CD4-positive, alpha-beta T cell treated with Interleukin-4 for 4 hours (primary cell): ENCODE measurements at places on chromosomes 2 and 18.

- DNase-seq = no peak
Measured at GRCh38 chr18:79769698-79770500, 27.8 kb upstream of the KCNG2 start.

DNA sequence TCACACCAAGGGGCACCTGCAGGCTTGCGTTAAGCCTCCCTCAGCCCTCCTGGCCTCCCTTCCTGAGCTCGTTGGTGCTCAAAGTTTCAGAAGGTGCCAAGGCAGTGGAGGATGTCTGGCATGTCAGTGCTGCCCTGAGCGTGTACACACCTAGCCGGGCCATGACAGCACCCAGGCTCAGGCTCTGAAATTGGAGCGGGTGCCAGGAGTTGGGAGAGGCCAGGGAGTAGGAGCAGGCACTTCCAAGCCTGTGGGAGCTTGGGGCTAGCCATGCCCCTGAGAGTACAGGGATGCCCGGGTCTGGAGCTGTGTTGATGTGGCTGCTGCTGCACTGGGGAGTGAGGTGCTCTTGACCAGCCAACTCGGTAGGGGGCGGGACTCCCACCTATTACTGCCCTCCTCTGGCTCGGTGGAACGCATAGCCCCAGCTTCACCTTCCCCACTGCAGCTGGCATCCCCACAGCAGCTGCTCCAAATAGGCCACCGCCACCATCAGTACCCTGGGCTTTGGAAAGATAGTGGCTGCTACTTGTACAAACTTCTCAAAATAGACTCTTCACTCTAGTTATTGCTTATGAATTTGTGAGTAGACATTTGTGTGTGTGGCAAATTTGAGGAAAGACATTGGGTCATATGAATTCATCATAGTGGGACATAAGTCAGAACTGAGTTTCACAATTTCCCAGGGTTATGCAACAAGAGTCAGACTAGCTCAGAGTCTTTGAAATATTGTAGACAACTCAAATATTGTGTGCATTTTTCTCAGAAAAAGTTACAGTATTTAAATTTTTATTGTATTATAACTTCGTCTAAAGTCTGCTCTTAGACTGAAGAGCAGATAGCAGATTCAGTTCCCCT lies 6.8 kb upstream of the PCARE start:
- DNase-seq = no peak

- no peak for DNase-seq
Measured at GRCh38 chr2:60353406-60353800, 200.1 kb downstream of the BCL11A start.

- no peak for DNase-seq
Measured at GRCh38 chr18:64333584-64333983, 184.7 kb upstream of the LINC00305 start.

GRCh38 chr2:49004036-49004626 lies 150.2 kb downstream of the FSHR start:
- DNase-seq = no peak

DNA sequence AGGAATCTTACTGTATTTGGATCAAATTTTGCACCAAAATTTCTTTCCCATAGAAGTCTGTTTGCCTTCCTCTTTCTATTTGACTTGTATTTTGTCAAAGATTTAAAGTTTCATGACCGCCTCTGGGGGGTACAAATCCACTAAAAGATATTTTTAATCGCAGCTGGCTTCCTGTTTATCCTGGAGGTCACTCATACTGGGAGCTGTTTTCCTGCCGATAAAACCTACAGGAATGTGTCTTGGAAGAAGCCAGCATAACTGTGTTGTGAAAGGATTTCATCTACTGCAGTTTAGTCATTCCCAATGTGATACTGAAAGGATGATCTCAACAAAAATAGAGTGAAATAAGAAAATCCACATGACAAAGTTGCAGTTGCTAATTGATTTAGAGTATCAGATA lies 184.0 kb downstream of the RIT2 start:
- no peak for DNase-seq
